ENCODE measurements at places on chromosomes 1 and 21.

- DNase-seq, result peak; percentile 26
These were observed 1.2 kb downstream of the ACBD3 start for GRCh38 chr1:226185141-226186036.

- no peak for DNase-seq
These were observed 64.1 kb upstream of the SCAF4 start for GRCh38 chr21:31795992-31796391.

DNA sequence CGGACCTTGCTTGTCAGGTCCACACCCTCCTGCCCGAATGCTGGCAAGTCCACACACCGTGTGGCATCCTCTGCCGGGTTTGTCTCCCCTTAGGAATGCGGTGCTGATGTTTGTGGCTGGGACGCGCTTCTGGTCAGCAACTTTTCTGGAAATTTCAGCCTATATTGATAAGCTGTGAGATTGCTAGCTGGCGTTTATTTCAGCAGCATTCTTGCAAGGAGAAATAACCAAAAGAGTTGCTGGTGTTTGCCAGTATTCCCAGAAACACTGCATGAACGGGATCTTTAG is 601 bp downstream of the CEPT1 start:
- DNase-seq, result peak; percentile 31

GRCh38 chr1:209585672-209586071 is 2.2 kb downstream of the CAMK1G start:
- DNase-seq, result peak; percentile 39

GRCh38 chr21:23853796-23854379 is 1753.4 kb downstream of the MRPL39 start:
- peak; percentile 3 for DNase-seq

Data from fibroblast of skin of abdomen (primary cell).